ENCODE measurements at places on chromosomes 1 and 21.
A peak's percentile ranks its signal among the peaks of the same experiment; 100 is the strongest.

- peak; percentile 46 for DNase-seq
Measured at GRCh38 chr1:212247179-212247721, 38.0 kb upstream of the PPP2R5A start.

- DNase-seq = no peak
Measured at GRCh38 chr1:32983020-32983419, 18.4 kb upstream of the RNF19B start.

- DNase-seq = no peak
Measured at GRCh38 chr1:198231779-198232178, 75.0 kb downstream of the NEK7 start.

DNA sequence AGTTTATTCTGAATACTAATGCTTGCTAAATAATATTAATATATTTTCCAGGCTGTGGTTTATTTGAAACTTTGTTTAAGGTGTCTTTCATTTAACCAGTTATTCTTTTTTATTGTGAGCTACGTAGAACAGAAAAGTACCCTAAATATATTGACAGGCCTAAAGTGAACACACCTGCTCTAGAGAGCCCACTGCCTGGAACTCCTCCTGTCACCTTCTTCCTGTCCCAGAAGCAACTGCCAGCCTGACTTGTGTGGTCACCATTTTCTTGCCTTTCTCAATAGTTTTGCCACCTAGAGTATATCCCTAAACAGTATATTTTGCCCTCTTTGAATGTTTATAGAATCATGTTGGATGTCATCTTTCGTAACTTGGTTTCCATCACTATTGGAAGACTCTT, 48.5 kb downstream of the SCCPDH start:
- no peak for DNase-seq

DNA sequence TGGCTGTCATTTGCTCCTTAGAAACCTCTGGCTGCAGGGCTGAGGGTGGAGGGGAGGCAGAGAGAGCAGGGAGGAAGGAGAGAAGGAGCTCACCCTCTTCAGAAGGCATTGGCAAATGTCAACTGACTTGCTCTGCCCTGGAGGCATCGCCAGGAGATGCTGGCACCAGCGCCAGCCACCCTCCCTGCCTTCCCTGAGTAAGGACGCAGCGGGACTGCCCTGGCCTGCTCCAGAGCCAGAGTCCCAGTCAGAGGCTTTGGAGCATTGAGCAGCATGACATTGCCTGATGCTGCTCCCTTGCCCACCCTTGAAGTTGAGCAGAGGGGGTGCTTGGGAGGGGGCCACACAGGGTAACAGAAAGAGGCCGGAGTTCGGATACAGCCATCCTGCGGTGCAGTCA, 62.3 kb downstream of the DISP3 start:
- no peak for DNase-seq

DNA sequence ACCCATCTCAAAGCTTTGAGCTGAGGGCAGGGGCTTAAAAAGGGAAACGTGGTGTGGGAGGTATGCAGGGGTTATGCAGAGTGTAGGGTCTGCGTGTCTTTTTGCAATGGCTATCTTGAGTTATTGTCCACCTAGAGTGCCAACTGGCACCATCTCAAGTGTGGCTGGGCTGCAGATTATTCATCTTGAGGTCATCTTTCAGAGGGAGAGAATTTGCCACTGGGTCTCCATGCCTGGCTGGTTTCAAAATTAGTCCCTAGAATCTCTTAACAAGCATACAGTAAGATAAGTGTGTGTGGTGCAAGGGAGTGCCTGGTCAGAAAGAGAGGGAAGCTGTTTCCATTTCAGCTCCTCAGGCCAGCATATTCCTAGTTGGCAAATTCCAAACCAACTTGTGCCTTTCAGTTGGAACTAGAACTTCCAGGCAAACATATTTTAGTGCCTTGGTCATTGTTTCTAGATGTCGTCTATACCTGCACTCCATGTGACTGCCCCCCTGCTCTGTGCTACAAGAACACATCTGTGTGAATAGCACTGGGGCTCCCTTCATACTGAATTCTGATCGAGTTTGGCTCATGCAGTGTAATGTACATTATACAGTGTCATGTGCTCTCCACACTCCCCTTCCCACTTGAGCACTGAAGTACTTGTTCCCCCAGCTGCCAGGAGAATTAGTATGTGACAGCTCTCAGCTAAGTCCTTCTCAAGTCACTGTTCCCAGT, 5.0 kb upstream of the OR2T8 start:
- DNase-seq = no peak

DNA sequence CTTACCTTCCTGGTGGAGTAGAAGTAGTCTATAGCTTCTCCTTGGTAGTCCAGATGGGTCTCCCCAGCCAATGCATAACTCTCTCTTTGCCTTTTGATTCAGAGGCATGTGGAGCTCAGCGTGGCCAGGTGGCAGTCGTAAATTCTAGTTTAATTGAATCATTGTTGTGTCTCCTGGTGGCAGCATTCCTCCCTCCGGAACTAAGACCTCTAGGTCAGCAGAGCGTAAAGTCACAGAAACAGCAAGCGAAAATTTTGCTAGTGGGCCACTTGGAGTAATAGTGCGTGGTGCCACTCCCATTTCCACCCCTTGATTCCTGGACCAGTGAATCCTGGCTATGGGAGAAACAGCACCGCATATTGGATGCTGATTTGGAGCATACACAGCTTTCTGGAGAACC, 3.9 kb upstream of the TMPRSS2 start:
- DNase-seq = no peak

GRCh38 chr1:172507741-172508140, 25.2 kb upstream of the SUCO start:
- DNase-seq = no peak

GRCh38 chr1:112961072-112961471, 5.1 kb upstream of the SLC16A1 start:
- DNase-seq = no peak

GRCh38 chr1:207911856-207912760, 1.2 kb upstream of the CD34 start:
- DNase-seq = no peak

DNA sequence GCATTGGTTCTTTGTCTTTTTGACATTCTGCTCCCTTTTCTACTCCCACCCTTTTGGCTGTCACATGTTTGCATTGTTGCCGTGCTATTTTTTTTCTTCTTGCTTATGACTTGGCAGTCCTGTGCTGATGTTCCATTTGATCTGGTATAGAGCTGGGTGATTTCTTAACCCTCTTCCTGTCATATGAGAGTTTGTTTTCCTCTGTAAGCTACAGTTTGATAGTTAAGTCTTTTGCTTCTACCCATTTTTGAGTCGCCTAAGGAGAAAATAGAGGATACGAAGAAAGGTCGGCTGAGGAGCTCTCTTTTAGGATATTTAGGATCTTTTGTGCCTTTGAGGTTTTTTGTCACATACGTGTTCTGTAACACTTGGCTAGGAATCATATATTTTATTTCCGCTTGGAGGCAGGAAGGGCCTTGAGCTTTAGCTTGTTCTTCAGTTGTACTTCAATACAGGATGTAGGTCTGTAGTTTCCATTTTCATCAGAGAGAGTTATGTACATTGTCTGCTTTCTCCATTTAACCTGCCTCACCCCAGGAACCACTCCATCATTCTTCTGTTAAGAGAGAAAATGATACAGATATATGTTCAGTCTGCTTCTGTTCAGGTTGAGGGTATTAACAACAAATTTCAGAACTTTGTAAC, 150.7 kb downstream of the BACH1 start:
- no peak for DNase-seq

- no peak for DNase-seq
Measured at GRCh38 chr1:8858888-8859706, 19.4 kb downstream of the ENO1 start.

- no peak for DNase-seq
Measured at GRCh38 chr1:22830757-22831340, 120.2 kb downstream of the EPHB2 start.

DNA sequence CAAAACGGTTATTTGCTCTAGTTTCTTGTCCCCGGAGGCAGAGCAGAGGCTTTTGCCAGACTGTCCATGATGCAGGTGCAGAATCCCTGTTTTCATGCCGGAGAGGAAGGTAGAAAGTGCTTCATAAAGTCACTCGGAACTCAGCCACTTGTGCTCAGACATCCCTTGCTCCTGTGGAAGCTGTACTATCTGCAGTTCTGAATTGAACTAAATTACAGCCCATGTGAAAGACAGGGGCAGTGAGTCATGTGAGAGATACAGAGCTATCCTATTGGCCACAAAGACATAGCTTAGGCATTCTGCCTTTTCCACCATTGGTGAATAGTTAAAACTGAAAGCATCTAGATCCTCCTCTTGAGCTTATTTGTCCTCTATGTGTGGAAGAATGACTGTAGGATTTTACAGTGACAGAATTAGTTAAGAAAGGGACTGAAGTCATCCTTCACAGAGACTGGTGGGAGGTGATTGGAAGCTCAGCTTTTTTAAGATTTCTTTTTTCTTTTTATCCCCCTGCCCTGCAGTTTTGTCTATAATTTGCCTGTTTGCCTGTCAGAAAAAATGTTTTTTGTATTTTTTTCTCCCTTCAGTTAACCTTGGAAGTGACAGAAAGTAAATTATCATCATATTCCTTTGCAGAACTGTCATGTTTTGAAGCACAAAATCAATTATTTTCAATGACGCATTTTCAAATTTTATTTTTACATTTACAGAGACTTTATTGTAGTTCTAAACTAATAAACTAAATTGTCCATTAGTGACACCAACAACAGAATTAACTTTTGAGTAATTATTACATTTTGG, 298.6 kb downstream of the PTPRC start:
- peak; percentile 80 for DNase-seq

DNA sequence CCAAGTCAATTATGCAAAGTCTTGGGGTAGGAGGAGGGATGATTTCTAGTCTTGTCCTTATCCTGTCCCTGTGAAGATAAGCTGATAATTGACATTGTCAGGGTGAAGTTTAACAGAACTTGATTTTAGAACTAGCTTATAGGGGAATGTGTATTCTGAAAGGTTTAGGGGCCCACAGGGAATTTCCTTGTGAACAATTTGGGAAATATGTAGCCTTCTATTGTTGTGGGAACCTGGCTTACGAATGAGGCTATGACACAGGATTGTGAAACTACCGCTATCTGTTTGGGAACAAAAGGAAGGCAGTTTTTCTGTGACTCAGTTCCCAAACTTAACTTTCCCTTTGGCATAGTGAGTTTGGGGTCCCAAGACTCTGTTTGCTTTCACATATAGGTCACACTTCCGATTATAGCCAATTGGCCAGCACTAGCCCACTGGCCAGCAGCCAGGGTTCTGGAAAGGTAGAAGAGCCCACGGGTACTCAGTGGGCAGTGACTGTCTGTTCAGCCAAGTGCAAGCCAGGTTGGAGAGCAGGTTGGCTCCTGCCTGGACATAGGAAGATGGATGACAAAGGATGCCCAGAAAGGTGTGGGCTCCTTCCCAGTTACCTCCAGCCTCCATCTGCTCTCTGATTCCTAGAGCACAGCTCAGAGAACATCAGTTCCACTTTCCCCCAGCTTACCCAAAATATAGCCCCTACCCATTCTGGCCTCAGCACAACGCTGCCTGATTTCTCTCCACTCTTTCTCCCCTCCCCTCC, 35.5 kb downstream of the H3-3A start:
- no peak for DNase-seq

DNA sequence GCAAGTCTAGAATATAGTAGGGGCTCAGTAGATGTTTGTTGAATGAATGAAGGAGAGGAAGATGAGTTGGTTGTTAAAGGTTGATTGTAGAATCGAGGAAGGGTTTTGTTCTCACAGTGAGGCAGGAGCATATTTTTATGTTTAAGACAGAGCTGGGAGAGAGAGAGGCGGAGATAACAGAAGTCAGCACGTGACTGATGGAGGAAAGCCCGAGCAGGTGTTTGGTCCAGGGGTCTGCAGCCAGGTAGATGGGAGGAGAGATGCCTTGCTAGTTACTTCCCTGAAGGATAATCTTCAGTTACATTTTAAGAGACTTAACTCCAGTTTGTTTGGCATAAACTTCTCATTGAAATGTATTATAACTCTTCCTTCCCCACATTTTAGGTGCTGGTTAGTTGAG, 86.8 kb downstream of the DYRK1A start:
- no peak for DNase-seq

- no peak for DNase-seq
Measured at GRCh38 chr1:3215198-3216014, 146.4 kb downstream of the PRDM16 start.

- no peak for DNase-seq
Measured at GRCh38 chr1:55043011-55043410, 3.7 kb downstream of the PCSK9 start.

DNA sequence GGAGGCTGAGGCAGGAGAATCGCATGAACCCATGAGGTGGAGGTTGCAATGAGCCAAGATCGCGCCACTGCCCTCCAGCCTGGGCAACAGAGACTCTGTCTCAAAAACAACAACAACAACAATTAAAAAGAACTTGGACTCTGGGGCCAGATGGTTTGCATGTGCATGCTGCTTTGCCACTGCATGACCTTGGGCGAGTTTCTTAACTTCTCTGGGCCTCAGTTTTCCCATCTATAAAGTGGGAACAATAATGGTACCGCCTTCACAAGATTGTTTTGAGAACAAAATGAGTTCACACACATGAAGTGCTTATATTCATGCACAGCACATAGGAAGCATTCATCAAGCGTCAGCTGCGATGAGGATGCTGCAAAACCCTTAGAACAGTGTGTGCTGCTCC, 74.6 kb downstream of the MAN1C1 start:
- no peak for DNase-seq

- DNase-seq = no peak
Measured at GRCh38 chr1:12341667-12342066, 111.8 kb downstream of the VPS13D start.

GRCh38 chr21:36541721-36542139, 61.8 kb upstream of the CLDN14 start:
- no peak for DNase-seq

- DNase-seq = peak; percentile 20
Measured at GRCh38 chr1:204258213-204259115, 44.7 kb upstream of the GOLT1A start.

GRCh38 chr1:201285846-201286245, 2.5 kb downstream of the PKP1 start:
- DNase-seq = no peak

- DNase-seq = no peak
Measured at GRCh38 chr1:166673722-166674121, 165.6 kb upstream of the POGK start.

DNA sequence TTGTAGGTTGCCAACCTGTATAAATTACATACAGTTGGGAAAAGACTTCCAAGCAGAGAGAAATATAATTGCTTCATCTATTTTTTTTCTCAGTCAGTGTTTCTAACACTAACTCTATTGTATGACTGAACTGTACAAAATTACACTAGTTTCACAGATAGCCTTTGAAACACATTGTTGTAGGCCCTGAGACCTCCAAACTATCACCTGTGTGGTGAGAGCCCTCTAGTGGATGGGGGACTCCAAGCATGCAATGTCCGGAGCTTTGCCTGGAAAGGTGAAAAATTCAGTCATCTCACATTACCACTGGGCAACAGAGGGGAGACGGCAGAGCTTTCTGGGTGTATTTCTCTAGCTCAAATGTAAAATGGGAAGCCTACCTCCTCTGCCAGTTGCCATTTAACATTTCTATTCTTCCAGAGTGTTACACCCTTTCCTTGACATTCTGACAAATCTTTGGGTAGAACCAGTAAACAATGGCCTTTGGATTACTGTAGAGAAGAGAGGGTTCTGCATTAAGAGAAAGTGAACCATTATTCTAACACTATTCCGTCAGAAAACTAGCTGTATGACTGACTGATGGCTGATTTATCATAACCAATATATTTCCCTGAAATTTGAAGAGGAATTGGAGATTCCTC, 212.2 kb downstream of the LYPLAL1 start:
- DNase-seq = no peak

Measured in AG04450 (cell line).